NB4 (cell line): ENCODE measurements at places on chromosomes 1 and 21.

DNA sequence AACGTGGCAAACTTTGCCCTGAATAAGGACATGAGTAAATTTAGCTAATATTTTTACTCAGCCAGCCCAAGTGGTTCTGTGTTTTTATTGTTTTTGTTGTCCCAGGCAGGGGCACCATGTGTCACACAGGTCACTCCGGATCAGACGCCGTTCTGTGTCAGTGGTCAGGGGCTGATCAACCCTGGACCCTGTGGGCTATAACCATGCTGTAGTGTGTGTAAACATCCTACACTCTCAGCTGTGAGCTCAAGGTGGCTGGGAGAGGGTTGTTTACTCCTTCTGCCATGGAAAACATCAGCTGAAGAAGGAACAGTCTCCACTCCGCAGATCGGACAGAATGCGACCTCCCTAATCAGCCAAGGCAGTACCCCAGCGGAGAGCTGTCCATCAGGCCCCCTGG is 26.5 kb upstream of the KCNQ4 start:
- DNase-seq, result no peak

DNA sequence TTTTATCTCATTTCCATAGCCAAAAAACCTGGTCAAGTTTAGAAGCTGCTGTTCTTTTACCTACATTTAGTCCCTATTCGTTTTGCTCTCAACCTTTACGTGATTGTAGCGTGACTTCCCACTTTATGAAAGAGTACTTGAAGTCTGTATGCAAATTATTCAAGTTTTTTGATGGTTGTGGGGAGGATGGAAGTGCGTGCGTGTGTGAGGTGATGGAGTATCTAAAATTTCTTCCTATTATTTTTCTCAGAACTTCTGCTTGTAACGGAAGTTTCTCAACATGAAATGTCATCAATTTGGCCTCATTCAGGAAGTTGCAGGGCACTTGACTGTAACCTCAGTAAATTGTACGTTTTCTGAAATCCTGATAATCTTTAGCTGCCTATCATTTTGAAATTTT is 64.0 kb downstream of the SAMSN1 start:
- DNase-seq, result peak; percentile 78

GRCh38 chr1:74681449-74681848 is 7.9 kb upstream of the ERICH3 start:
- DNase-seq, result no peak

DNA sequence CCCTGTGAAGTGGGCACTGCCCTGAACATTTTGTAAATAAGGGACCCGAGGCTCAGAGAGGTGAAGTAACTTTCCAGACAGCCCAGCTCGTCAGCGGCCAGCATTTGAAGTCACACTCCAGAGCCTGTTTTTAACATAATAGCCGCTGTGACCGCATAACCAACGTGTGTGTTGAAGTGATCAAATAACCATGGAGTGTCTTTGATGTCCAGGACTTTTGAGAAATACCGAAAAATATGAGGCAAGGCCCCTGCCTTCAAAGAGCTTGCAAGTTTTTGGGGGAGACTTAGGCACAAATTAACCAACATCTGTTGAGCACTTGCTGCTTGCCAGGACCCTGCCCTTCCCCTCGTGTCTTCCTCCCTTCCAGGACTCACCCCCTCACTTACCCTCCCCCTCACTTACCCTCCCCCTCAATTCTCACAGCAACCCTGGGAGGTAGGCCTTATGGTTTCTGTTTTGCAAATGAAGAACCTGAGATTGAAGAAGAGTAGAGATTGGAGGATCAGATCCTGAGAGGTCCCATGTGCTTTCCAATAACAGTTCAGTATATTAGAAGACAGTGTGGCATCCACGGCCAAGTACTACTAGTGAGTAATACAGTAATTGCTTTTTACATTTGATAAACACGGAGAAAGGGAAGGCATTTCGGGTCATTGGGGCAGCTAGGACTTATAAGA is 1.3 kb upstream of the SLC16A1 start:
- peak; percentile 76 for DNase-seq

DNA sequence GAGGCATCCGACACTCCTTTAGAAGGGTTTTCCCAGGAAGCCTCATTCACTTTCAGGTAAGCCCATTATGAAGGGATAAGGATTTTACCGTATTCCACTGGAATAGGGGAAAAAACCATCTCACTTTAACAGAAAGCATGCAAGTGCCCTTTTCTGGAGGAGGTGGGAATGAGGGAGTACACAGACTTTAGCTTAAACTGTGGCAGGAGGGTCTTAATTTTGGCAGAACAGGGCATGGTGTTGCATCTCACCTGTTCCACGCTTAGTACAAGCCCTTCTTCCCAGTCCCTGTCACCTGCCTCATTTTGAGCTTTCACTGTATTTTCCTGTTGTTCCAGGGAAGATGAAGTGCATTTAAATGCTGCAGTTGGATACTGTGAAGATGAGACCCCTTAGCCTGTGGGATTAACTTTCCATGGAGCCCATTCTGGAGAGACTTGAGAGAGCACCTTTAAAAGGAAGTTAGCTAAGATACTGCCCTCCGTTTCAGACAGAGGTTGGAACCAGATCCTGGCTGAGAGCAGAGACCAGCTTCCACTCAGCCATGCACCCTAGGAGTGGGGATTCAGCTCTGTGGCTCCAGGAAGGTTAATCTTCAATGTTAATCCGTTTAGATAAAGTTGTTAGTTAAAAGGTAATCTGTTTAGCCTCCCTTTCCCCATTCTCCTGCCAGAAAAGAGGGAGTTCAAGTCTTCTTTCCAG is 42.6 kb downstream of the PBX1 start:
- no peak for DNase-seq

GRCh38 chr21:22319435-22319834 is 1321.2 kb downstream of the NCAM2 start:
- no peak for DNase-seq

- no peak for DNase-seq
Measured at GRCh38 chr1:66182551-66183178, 351.3 kb upstream of the SGIP1 start.

DNA sequence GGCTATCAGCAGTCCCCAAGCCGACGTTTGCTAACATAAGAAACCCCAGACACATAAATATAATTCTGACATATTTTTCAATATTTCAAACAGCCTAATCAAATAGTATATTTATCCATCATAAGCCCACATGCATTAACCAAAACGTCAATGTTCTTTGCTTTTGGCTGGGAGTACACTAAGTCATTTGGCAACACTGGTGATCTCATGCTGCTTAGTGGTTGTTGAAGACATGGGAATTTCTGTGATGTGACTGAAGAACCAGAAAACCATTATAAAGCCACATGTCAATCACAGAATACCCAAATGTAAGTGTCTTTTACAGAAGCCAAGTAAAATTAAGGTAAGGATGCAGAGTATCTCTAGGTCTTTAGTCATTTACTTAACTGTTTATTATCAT is 57.6 kb downstream of the PLPPR5 start:
- no peak for DNase-seq

DNA sequence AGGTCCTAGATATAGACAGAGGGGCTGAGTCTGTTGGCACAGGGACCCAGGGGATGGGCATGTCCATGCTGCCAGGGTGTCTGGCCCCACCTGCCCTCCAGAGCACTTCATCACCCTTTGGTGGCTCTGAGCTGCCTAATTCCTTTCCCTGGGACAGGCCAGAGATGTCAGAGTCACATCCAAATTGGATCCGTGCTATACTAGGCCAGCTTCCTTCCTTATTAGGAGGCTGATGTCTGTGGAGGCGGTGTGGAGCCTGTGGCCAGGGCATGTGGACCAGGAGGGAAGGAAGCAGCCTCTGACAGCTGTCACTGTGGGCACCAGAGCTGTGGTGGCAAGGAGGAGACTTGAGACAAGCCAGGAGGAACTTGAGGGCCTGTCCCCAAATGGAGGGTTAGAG is 77.7 kb upstream of the TMEM51 start:
- no peak for DNase-seq

DNA sequence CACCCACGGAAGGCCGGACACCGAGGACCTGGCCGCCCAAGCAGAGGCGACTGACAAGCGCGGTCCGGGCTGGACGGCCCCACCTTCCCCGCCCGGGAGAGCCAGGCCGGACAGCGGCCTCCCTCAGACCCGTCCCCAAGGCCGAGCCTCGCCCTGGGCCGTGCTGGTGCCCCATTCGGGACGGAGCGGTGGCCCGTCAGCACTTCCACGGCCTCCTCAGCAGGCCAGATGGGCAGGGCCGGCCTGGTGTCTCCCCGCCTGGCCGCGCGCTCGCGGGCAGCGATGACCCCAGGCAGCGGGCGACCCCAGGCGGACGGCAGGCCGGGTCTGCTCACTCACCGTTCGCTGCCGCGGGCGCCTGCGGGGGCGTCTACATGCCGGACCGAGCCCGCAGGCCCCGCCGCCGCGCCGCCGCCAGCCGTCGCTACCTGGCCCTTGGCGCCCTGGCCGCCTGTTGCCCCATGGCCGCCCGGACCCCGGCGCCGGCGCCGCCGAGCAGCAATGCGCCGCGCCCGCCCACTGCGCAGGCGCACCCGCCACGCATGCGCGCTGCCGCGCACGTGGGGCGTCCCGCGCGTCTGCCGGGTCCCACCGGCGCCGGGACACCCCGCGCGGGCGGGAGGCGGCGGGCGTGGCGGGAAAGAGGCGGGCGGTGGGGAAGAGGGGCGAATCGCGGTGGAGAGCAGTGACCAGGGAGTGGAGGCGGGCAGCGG is at the start of gene NADK:
Gene NADK, minus strand, starts transcription at position 521 of the 713 bp plus-strand sequence. CDS start 13,064 bp downstream, outside the sequence.
- DNase-seq, result peak; percentile 69

DNA sequence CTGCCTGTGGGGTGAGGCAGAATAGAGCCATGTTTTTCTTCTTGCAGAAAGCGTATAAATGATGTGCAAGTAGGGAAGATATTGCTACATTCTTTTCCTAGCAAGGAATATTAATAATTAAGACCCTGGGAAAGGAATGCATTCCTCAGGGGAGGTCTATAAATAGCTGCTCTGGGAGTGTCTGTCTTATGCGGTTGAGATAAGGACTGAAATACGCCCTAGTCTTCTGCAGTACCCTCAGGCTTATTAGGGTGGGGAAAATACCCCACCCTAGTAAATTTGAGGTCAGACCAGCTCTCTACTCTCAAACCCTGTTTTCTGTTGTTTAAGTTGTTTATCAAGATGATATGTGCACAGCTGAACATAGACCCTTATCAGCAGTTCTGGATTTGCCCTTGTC is 155.9 kb upstream of the HMCN1 start:
- no peak for DNase-seq

GRCh38 chr1:188904201-188904600 is 1573.5 kb downstream of the BRINP3 start:
- no peak for DNase-seq

DNA sequence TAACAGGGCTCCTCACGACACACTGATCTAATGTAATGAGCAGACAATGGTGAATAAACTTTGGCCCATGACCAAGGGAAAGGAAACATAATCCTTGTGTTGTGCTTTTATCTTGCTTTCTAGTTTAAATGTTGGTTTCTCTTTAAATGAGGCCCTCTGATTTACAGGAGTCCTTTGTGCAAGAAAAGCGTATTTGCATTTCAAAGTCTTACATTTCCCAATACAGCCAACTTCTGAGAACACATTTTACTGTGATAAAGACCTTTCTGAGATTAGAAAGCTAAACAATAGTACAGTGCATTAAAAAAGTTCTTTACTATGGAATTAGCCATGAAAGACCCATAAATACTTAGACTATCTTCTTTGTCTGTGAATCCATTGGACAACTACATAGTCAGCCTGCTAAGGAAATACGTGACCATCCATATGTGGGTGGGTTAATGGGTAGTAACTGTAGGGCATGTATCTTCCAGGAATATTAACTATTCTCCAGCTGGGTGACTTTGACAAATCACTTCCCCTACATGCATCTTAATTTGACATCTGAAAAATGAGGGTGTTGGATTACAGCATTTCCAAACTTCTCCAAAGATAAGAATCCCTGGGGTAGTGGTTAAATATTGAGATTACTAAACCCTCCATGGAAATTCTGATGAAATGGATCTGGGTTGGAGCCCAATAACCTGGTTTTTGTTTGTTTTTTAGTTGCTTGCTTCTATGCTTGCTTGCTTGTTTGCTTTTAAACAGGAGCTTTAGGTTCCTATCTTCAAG is 50.3 kb upstream of the USP1 start:
- DNase-seq, result no peak

- no peak for DNase-seq
Measured at GRCh38 chr1:30081379-30082102, 641.8 kb downstream of the MATN1 start.

- DNase-seq, result no peak
Measured at GRCh38 chr1:112284796-112285195, 111.2 kb upstream of the CTTNBP2NL start.

GRCh38 chr1:229479660-229480399 is 28.3 kb downstream of the NUP133 start:
- peak; percentile 14 for DNase-seq

- no peak for DNase-seq
Measured at GRCh38 chr1:107683191-107683657, 281.8 kb downstream of the VAV3 start.

DNA sequence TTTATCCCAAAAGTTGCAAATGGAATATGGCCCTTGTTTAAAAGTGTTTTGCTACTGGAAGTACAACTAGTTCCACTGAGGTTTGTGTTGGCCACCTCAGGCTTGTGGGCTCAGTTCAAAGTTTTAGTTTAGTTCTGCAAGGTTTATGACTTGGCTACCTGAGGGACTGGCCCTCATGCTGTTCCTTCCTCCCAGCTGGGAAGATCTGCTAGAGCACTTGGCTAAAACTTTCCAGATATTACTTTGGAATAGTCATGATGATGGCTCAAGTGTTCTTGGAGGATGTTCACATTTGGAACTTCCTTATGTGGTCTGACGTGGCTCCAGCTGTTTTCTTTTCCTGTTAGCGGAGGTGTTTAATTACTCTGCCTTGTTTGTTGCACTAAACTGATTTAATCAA is 110.2 kb upstream of the IVNS1ABP start:
- DNase-seq, result no peak

GRCh38 chr1:186849826-186850225 is 21.1 kb downstream of the PLA2G4A start:
- no peak for DNase-seq

DNA sequence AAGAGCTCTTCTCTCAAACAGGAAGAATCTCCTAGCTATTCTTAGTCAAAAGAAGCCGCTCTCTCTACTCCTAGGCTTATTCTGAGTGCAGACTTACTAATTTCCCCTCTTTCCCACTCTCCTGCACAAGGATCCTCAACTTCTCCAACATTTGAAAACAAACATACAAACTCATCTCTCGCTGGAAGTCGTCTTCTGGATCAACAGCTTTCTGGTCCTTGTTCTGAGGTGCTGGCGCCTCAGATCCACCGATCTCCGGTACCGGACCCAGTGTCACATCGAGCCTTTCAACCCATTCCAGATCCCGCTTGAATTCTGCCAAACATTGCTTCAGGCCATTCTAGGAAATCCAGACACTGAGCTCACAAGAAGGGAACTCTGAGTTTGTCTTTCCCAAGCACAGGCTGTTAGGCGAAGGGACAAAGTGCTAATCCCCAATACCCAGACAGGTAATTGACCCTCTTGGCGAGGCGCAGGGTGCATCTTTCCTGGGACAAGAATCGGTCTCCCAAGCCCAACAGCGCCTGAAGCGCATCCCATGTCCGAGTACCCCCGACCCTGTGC is 696 bp downstream of the EBNA1BP2 start:
- DNase-seq, result no peak

- DNase-seq, result no peak
Measured at GRCh38 chr1:241870336-241870735, 22.3 kb downstream of the EXO1 start.
